ENCODE measurements at places on chromosomes 4 and X. TPM values are rescaled to one million over a fixed set of nuclear protein-coding genes. Genes with fewer than 3 reads are reported as not detected.

DNA sequence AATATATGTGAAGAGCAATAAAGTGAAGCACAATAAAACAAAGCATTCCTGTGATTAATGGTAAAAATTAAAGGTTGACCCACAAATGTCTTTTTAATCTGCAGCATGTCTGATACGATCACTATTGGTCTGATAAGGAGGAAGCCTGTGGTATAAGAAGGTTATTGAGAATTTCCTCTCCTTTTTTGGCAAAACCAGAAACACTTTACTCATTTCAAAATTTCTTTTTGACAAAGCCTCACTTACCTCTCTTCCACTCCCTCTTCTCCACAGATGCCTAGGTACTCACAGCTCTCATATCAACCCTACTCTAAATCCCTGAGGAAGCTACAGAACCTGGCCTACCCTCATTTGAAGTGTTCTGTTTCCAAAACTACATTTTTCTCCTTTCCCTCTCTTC, 56.1 kb downstream of the TSPAN5 start:
- DNase-seq: no peak

DNA sequence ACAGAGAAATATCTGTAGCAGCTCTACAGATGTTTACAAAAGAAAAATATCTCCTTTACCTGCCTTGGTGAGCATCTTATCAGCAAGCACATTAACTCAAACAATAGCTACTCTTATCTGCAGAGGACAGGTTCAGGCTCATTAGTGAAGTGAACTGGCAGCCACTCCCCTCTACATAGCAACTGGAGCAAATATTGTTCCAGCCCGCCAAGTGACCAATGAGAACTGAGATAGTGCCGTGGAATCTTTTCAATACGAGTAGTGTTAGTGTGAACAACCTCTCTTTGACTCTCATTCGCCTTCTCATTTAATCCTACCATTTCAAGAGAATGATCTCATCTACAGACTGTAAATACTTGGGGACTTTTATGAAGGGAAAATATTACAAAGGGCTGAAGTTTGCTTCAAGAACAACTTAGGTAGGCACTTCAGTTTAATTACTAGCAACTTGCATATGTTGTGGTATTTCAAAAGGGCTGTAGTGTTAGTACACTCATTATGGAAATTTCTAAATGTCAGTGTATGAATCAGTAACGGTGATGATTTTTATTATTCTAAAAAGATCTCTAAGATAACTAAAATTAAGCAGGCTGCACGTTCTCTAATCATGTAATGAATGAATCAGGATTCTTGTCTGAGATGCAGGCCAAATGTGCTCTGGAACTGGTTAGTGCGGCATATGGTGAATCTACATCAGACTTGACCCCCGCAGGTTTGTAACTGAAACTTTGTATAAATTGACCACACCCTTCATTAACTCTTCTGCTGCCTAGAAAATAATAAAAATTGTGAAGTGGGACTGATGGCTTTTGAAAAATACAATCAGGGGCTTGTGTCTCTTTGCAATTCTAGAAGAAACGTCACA, 72.4 kb downstream of the PALLD start:
- DNase-seq: no peak

NAA11 gene
- not detected for total RNA-seq

DNA sequence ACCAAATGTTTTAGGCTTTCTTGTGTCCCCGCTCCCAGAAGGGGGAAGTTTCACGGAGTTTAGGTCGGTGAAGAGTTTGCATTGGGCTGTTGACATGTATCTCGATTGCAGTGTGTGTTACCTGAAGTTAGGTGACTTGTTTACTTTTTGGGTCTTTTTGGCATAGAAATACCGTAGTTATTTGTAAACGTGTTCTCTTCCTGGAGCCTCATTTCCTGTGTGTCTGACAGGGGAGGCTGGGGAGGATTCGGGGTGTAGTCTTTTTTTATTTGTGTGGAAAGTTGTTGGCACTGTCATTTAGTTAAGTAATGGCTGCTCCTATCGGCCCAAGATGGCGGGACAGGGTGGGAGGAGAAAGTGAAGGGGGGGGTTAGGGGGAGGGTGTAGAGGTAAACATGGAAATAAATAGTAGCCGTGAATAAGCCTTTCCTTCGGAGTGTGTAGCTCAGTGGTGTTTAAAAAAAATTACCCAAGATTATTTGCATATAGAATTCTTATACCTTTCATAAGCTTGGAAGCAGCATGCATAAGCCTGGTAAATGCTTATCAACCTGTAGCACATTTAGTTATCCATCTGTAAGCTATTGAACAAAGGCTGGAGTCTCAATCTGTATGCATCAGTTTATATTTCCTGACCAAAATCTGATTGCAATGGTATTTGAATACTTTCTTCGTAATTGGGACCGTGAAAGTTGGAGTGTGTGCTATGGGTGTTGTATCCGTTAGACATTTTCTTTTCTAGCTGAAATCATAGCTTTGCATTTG, 1.6 kb downstream of the KDM6A start:
- no peak for DNase-seq

DNA sequence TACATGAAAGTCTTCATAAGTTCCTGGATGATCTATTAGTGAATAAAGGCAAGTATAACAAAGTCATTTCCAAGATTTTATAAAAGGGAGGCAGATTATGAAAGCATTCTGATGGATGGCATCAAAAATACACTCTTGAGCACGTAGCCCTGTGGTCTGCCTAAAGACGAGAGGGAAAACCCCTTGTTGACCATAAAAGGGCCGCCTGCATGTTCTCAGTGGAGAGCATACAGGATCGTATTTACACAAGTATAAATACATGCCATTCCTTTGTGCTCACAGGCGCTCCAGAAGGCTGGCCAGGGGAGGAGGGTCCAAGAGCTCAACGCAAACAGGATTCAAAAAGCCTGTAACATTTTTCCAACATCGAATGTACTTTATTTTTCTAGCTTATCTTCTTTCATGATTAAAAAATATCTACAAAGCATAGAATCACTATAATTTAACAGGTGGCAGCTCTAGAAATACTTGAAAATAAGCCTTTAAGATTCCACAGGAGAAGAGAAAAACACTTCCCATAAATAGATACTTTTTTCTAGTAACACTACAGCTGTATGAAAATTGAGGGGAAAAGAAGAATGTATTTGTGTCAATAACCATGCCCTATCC, 29.6 kb downstream of the PDGFC start:
- peak; percentile 92 for DNase-seq

DNA sequence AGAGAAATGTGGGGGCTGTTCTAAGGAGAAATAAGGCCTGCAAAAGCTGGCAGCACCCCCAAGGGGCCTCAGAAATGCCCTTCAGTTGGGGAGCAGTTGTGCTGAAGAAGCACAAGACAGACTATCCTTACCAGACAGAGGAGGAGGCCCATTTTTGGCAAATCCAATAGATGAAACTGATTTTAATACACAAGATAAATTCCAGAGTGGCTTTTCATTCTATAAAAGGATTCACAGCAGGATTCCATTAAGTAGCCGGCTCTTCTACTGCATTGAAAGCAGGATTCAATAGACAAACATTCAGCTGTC, 8.1 kb downstream of the SEPTIN6 start:
- DNase-seq: no peak

- DNase-seq: no peak
Observed at GRCh38 chr4:106273831-106274230, 42.2 kb downstream of the TBCK start.

DNA sequence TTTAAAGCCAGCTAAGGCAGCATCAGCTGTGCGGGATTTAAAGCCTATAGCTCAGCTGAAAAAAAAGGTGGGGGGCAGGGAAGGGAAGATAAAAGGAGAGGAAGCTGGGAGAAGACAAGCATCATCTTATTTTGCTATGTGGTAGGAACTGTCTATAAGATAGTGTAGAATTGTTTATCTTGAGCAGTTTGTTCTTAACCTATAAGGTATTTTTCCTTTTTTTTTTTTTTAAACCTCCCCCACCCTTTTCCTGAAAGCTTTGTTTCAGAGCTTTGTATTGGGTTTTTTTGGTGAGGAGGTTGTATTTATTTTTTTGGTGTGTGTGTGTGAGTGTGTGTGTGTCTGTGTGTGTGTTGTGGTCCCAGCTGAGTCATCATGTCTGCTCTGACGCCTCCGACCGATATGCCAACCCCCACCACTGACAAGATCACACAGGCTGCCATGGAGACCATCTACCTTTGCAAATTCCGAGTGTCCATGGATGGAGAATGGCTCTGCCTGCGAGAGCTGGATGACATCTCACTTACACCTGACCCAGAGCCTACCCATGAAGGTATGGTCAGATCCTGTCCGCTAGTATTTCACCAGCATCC, 531 bp downstream of the RUFY3 start:
- no peak for DNase-seq

DNA sequence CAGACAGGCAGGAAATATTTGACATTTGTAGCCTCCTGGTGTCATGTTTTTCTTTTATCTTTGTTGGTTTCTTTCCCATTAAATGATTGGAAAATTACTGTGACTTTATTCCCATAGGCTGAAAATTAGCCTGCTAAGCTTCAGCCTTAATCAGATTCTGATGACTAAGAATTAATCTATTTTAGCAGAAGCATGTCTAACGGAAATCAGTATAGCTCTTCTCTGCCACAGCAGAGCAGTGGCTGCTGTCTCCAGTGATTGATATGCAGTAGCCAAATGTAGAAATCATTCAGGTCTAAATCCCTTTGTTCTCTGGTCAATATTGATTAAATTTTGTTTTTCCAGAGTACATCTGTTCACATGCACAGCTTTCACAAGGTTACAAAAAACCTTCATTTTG, 199.3 kb downstream of the GC start:
- no peak for DNase-seq

GYPB gene
- not detected for total RNA-seq

DNA sequence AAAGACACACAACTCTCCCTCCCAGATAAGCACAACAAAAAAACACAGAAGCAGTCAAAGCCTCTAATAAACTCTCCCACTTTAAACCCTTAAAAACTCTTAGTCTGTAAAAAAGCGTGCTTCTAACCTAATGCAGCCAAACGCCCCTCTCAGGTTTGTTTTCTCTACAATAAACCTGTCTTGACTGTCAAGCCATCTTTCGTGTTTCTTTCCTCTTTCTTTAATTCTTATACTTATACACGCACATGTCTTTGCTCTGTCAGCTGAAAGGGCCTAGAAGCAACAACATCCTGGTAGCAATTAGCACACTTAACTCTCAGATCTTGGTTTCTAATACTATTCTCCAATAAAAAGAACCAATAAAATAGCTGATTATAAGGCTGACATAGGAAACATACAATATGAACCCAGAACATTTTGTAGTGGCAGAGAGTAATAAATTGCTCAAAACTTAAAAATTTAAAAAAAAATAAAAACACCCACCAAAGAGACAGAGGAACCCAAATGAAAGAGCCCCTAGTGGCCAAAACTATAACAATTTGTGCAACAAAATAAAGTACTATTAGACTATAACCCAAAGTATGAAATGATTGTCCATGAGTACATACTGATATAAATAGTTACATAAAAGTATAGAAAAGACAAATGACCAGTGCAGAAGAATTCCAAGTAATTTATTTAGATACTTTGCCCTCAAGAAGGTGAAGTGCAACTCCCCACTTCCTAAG, 440.4 kb upstream of the ADGRL3 start:
- no peak for DNase-seq

GRCh38 chr4:61397174-61397573, 197.0 kb downstream of the ADGRL3 start:
- peak; percentile 60 for DNase-seq

CTAG2 gene
- not detected for total RNA-seq

TMPRSS11D gene
- total RNA-seq: not detected

DNA sequence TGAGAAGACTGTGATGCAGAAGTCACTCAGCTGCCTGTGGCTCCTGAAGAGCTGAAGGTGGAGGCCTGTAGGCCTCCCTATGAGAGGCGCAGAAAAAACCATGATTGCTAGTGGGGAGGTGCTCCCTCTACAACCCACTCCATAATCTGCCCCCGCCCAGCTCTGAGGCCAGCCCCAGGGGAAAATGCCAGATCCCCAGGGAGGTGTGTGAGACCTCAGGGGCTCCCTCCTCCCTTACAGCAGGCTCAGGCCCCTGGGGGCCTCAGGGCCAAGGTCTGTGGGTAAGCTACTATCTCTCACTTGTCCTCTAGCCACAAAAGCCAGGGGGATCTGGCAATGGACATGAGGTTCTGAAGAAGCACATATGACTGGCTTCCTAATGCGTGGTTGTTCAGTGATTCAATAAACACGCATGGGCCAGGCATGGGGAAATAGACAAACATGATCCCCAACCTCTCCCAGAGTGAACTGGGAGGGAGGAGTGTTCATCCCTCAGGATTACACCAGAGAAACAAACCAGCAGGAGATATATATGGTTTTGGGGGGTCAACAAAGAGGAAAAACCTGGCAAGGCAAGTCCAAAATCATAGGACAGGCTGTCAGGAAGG, 51.0 kb upstream of the MTM1 start:
- DNase-seq: no peak

DNA sequence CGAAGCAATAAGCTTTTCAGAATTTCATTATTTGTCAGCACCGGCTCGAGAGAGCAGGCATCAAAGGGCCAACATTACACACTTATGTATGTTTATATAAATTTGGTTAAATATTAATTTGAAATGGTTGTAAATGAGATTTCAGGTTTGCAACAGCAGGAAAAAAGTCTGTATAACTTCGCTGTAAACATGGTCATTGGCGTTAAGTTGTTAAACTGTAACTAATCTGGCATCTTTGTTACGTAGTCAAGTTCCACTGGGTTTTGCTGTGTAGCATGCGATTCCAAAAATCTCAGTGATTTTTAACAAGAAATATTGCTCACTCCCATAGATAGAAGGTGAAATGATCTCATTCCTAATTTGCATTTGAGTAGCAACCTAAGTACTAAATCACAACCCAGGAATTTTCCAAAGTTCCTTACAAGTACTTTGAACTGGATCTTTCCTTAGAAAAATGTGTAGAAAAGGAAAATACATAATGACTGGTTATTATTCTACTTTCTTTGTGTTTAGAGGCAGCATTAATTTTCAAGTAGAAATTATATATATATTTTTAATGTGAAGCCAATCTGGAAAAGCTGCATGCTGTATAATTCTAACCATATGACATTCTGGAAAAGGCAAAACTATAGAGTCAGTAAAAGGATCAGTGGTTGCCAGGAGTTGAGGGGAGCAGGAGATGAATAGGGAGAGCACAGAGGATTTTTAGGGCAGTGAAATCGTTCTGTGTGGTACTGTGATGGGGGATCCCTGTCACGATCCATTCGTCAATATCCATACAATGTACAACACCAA, 222.1 kb downstream of the CBR4 start:
- DNase-seq: no peak

CRMP1 gene
- total RNA-seq: 15.4 TPM

DNA sequence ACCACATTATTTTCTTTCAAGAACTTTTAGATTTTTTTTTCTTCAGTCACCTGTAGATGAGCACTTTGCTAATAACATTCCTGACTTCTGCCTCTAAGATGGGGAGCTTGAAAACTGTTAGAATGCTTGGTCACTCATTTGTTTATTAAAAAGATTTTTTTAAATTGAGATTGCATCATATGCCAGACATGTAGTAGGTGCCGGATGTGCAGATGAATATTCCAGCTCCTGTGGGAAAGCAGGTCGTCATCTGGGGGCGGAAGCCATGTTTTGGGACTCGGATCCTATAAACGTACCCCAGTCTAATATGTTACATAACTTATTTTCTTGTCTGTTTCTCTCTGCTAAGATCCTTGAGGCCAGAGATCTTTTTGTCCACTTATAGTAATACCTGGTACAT, 236.8 kb downstream of the ARHGAP10 start:
- DNase-seq: no peak

GRCh38 chr4:92387459-92388069, 83.8 kb downstream of the GRID2 start:
- peak; percentile 16 for DNase-seq

GRCh38 chrX:68648960-68649359, 1.5 kb downstream of the STARD8 start:
- no peak for DNase-seq

GRCh38 chr4:26420913-26421312, 69.4 kb downstream of the CCKAR start:
- no peak for DNase-seq

GRCh38 chrX:114710571-114710970, 126.7 kb downstream of the HTR2C start:
- no peak for DNase-seq

Measured in kidney epithelial cell (primary cell).